Hematopoietic multipotent progenitor cell treated with erythropoietin and hydrocortisone succinate and interleukin-3 and kit ligand, for 17 days (in vitro differentiated cells): ENCODE measurements at places on chromosomes 12 and 14.

GRCh38 chr14:49306152-49306751 is 279.9 kb downstream of the RPS29 start:
- no peak for DNase-seq

DNA sequence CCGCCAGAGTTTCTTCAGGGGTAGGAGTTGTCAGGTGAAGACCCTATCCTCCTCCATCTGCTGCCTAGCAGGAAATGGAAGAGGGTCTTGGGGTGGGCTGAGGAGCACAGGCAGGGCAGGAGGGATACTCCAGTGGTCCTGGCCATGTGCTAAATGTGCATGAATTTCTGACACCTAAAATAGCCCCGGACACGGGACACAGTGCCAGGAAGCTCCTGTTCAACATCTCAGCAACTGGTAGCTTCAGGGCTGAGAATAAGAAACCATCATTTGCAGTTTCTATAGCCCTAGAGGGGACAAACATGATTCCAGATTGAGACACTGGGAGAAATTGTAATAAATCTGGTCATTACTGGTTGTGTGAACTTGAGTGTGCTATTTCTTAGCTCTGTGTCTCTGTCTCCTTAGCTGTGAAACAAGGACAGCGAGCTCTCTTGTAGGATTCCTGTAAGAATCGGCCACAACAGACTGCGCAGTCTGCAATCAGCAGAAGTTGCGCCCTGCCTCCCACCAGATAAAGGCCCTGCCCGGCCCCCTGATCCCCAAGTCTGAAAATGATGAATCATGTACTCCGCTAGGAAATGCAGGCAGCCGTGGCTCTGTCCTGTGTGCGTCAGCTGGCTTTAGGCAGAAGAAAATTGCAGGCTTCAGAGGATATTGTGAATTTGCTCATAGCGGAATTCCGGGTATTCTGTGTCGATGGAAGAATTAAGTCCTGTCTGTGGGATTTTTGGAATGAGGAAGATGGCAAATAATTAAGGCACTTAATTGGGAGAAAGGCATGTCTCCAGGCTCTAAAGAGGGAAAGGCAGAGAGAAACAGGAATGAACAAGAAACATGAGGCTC is 35.2 kb upstream of the MEG3 start:
- no peak for DNase-seq

- DNase-seq, result no peak
These were observed 5.6 kb downstream of the NECAP1 start for GRCh38 chr12:8087666-8088065.

GRCh38 chr14:85085981-85086380 is 444.0 kb upstream of the FLRT2 start:
- no peak for DNase-seq

DNA sequence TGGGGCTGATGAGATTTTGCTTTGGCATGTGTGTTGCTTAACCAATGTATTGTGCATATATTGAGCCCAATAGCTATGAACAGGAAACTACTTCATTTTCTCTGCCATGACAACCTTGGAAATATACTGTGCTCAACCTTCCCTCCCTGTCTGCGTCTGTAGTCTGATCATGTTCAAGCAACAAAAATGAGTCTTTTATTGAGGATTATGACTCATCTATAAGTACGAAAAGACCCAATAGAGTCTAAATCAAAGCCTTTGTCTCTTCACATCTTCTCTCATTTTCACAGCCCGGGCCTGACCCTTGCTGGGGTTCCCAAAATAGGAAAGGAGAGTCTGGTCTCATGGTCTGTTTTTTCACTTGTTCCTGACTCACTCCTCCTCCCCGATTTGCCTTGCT is 158.2 kb downstream of the CAND1 start:
- DNase-seq, result no peak

- DNase-seq, result no peak
These were observed 218.8 kb downstream of the DPF3 start for GRCh38 chr14:72675126-72675525.

- DNase-seq, result peak; percentile 36
These were observed 102.2 kb downstream of the ERC1 start for GRCh38 chr12:1093166-1093751.

DNA sequence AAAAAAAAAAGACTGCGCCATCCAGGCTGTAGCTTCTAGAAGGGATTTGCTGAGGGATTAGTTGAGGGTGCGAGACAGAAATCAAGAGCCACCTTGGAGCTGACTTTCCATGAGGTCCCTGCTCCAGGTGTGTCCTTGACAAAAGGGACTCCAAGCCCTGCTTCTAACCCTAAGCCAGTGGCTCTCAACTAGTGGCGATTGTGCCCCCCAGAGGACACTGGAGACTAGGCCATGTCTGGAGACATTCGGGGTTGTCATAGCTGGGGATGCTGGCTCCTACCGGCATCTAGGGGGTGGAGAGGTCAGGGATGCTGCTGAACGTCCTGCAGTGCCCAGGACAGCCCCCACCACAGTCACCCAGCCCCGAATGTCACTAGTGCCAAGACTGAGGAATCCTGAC is 40.6 kb downstream of the SPRING1 start:
- DNase-seq, result no peak

DNA sequence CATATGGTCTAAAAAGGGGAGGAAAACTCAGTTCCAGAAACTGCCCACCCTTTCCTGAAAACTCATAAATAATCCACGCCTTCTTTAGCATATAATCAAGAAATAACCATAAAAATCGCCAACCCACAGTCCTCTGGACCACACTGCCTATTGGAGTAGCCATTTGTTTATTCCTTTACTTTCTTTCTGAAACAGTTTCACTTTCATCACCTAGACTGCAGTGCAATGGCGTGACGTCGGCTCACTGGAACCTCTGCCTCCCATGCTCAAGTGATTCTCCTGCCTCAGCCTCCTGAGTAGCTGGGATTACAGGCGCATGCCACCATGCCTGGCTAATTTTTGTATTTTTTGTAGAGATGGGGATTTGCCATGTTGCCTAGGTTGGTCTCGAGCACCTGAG is 44.2 kb downstream of the CLMN start:
- DNase-seq, result no peak

DNA sequence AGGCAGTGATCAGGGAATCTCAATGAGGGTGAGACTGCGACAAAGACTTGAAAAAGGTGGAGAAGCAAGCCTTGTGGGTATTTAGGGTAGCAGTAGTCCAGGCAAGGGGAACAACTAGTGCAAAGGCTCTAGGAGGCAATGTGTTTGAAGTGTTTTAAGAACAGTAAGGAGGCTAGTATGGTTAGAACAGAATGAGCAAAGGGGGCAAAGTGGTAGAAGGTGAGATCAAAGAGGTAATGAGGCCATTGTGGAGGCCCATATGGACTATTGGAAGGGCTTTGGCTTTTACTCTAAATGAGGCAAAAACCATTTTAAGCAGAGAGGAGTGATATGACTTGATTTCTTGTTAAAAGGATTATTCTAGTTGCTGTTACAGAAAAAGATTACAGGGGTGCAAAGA is 16.8 kb downstream of the HIF1A start:
- no peak for DNase-seq

GRCh38 chr12:67562513-67563287 is 85.8 kb upstream of the DYRK2 start:
- DNase-seq, result no peak

- DNase-seq, result no peak
These were observed 359.6 kb upstream of the DIO2 start for GRCh38 chr14:80570930-80571298.

GRCh38 chr12:45402288-45402687 is 186.4 kb downstream of the ANO6 start:
- no peak for DNase-seq

DNA sequence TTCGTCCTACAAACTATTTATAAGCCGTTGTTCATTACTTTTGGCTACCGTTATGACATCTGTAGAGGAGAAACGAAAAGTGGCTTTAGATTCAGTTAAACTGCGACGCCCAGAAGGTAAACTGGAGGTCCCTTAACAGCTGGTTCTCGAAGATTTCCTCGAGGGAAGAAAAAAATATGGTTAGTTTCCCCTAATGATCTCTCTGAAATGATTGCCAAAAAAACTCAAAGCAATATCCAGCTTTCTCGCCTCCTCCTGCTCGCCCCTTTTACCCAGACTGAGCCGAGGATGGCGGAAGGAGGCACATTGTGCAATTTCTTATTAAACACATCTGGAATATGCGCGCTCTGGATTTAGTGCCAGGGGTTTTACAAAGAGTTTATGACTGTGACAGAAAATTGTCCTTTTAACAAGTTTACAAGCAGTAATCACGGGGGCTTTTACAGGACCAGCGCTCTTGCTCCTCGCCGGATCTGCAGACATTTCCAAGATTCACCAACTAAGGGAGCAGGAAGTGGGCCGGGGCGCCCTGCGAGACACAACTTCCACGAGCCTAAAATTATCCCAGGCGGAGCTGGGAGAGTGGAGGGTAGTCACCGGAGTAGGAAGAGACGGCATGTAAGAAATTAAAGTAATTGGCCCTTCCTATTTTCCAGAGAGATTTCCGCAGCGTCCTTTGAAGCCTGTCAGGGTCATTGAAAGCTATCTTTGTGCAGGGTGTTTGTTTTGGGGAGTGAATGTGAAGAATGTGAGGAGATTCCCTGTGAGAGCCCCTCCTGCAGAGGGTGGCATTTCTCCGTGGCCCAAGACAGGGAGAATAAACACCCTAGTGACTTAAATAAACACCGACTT is 5.6 kb downstream of the SIX1 start:
- DNase-seq, result no peak

- no peak for DNase-seq
These were observed 264.3 kb upstream of the GARIN6 start for GRCh38 chr12:99383258-99383657.

GRCh38 chr12:83389237-83389996 is 702.7 kb downstream of the TMTC2 start:
- no peak for DNase-seq

- no peak for DNase-seq
These were observed 93.5 kb upstream of the FOXG1 start for GRCh38 chr14:28673056-28673455.

GRCh38 chr12:20350495-20350894 is 17.8 kb upstream of the PDE3A start:
- no peak for DNase-seq

DNA sequence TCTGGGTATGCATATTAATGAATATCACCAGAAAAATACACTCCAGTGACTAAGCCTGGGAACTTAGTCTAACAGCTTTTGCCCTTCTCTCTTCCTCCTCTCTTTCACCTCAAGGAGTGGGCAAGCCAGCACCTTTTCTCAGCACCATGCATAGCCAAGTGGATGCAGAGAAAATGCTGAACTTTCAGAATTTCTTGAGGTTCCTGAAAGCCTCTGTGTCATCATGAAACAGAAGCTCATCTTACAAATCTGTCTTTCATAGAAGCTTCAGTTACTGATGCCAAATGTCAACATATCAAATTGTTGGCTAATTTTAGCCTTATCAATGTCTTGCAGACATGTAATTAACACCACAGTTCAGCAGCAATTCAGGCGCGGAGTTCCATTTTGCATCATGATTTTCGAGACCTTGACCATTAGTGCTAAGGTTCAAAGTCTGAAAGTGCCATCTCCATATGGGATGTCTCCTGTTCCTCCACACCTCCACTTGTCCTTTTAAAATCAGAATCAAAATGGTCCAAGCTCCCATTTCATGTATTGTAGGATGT is 51.1 kb upstream of the RPH3A start:
- DNase-seq, result no peak

- DNase-seq, result no peak
These were observed 7.8 kb downstream of the STX2 start for GRCh38 chr12:130831246-130831645.

DNA sequence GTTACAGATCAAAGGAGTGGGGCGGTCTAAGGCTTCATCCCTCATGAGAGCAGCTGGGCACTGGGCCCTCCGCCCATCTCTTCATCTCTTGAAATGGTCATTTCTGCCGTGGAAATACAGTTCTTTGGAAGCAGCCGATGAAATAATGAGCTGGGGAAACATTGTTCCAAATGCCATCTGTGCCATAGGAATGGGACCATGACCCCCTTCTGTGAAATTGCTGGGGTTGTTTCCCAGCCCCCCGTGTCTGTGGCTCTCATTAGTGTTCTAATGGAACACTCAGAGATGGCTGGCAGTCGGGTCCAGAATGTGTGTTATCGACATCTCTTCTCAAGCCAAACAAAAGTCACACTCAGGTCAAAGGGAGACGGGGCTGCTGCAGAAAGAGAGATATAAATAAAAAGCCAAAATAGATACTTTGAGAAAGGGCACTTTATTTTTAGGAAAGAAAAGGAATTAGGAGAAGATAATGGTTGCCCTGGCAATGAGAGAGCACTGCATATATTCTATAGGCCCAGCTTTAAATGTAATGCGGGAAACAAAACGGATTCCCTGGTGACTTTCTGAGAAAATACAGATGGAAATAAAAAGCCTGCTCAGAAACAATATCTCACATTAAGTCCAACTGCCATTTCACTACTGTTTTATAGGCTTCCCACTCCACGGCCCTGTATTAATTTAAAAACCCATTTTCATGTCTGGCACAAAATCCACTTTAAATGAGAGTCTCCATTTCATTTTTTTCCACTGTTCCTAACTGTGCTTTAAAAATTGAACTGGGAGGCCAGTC is 107.1 kb downstream of the TTC8 start:
- no peak for DNase-seq

GRCh38 chr14:90583427-90583826 is 186.6 kb downstream of the CALM1 start:
- DNase-seq, result no peak
